ENCODE measurements at places on chromosomes 2 and 18.
A peak's percentile ranks its signal among the peaks of the same experiment; 100 is the strongest.

DNA sequence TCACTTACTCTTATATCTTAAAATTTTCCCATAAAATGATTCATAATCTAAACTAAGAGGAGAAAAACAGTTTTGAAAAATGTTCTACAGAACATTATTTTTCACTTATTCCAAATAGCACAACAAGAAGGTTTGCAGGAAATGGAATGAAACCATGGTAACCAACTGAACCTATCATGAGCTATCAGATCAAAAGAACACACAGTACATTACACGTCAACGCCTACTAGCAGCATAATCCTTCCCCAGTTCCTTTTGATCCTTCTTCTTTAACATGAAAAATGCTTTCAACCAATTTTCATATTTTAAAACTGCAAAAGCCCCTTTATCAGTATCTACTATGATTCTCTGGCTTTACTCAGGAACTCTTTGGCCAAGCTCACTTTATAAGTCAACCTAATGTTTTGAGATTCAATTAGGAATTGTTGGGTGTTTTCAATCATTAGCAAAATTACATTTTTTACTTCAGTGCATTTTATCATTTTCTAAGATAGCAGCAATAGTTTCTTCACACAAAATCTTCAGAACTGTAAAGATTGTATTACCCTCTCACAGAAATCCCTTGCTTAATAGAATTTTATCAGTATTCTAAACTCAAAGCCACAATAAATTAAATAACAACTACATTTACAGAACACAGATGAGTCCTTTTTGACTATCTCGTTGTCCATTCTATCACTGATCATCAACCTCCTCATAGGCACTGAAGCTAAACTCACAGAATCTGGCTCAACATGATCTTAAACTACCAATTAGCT, 102.5 kb downstream of the CHN1 start:
- DNase-seq = no peak

GRCh38 chr2:69979902-69980807, 18.7 kb upstream of the ASPRV1 start:
- DNase-seq = no peak

- no peak for DNase-seq
Observed at GRCh38 chr2:15377202-15377601, 183.9 kb downstream of the NBAS start.

GRCh38 chr2:127515383-127515915, 10.8 kb downstream of the IWS1 start:
- DNase-seq = no peak

- no peak for DNase-seq
Observed at GRCh38 chr2:134074619-134075018, 179.3 kb upstream of the MGAT5 start.

- DNase-seq = no peak
Observed at GRCh38 chr2:6730649-6731532, 134.8 kb downstream of the CMPK2 start.

- DNase-seq = no peak
Observed at GRCh38 chr2:236117861-236118269, 50.3 kb downstream of the GBX2 start.

GRCh38 chr2:200479692-200480265, 30.1 kb downstream of the KCTD18 start:
- peak; percentile 28 for DNase-seq

GRCh38 chr2:64326578-64327050, 127.3 kb upstream of the LGALSL start:
- no peak for DNase-seq

DNA sequence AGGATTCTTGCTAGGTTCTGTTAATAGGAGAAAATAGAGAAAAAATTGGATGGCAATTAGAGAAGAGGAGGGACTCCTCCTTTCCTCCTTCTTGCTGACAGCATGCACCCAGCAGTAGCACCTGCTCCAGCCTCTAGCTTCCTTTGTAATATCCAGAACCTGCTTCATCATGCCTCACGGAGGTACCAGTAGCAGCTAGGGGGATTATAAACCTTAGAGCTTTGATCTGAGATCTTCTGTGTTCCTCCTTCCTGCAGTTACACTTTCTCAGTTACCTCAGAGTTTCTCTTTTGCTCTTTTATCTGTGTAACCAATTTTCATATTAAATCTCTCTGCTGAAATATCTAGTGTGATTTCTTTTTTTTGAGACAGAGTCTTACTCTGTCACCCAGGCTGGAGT, 16.6 kb downstream of the DPP4 start:
- peak; percentile 57 for DNase-seq

GRCh38 chr2:45018023-45018422, 8.8 kb upstream of the SIX2 start:
- DNase-seq = no peak

DNA sequence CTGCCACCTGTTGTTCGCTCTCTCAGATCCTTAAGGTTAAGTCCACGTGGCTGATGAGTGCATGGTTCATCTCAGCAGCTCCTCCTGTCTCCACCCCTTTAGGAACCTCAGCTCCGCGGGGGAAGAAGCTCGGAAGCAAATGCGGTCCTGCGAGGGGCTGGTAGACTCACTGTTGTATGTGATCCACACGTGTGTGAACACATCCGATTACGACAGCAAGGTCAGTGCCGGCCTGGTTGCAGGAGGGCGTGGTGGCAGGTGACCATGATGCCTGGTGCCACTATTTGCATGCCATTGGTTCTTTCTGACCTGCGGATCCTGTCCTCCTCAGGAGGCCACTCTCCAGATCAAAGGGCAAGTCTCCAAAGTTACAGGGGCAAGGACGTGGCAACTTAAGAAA, 133.9 kb upstream of the DAPL1 start:
- no peak for DNase-seq

GRCh38 chr2:223772363-223772762, 65.0 kb downstream of the AP1S3 start:
- no peak for DNase-seq

DNA sequence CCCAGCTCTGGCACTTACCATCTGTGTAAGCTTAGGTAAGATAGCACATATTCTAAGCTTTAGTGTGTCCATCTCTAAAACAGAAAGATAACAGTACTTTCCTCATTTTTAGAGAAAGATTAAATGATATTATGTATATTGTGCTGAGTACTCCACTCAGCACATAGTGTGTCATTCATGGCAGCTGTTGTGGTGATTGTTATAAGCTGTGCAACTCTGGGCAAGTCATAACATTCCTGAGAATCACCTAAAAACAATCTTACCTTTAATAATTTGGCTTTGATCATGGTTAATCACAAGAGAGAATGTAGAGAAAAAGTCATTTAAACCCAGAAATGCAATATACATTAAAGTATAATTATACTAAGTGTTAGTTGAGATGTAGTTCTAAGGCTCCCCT, 391.5 kb downstream of the GALNT13 start:
- DNase-seq = no peak

DNA sequence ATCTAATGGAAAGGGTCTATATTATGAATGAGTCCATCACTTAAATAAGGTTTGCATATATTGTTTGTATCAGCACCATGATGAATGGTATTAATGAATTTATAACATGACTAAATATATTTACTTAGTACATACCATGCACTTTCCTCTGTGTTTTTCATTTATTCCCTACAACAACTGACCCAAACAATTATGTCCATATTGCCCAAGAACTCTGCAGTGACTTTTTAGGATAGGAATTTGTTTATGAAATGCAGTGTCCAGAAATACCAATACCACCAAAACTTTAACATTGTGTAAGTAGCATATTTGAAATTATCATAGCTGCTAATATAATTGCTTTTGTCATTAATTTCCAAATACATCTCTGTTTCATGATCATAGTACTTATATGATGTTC, 119.7 kb downstream of the WDR7 start:
- DNase-seq = no peak

DNA sequence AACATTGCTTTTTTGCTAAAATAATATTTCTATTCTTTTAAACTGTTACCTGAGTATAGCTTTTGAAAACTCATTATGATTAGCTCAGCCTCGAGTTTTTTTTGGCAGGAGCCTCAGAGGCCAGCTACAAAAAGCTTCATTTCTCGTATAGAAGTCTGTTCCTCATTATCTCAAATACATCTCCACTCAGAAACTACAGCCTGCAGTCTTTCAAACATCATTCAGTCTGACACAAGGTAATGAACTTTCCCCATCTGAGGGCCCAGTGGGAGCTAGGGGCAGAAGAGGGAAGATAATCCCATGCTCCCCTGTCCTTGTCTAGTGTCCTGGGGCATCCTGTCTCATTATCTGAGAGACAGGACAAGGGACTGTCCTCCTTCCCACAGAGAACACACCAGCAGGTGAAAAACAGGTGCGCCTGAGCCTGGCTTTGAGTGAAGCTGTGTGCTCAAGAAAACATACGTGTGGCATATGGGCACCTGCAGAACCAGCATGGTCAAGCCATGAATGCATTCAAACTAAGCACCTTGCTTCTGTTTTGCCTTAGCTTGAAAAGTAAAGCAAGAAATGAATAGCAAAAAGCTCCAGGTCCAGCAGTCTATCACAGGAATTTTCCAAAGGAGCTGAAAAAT, 247.5 kb downstream of the MREG start:
- DNase-seq = no peak

GRCh38 chr2:8729939-8730338, 48.1 kb downstream of the ID2 start:
- DNase-seq = no peak

- peak; percentile 8 for DNase-seq
Observed at GRCh38 chr18:5969989-5970403, 74.7 kb upstream of the TMEM200C start.

- no peak for DNase-seq
Observed at GRCh38 chr18:23591011-23591410, 4.7 kb upstream of the NPC1 start.

DNA sequence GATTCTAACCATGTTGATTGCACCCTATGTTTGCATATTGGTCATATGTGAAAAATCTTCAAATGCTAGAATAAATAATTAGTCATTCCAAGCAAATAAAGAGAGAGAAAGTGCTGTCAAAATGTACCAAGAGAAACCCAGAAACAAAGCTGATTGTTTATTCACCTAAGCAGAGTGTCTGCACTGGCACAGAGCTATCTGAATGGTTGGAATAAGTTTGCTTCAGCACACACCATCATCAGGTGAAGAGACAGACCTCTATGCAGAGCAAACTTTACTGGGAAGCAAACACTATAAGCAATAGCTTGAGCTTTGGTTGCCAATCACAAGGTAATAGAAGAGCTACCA, 25.4 kb downstream of the DSG4 start:
- DNase-seq = no peak

GRCh38 chr2:11649093-11649492, 20.9 kb downstream of the NTSR2 start:
- DNase-seq = no peak

DNA sequence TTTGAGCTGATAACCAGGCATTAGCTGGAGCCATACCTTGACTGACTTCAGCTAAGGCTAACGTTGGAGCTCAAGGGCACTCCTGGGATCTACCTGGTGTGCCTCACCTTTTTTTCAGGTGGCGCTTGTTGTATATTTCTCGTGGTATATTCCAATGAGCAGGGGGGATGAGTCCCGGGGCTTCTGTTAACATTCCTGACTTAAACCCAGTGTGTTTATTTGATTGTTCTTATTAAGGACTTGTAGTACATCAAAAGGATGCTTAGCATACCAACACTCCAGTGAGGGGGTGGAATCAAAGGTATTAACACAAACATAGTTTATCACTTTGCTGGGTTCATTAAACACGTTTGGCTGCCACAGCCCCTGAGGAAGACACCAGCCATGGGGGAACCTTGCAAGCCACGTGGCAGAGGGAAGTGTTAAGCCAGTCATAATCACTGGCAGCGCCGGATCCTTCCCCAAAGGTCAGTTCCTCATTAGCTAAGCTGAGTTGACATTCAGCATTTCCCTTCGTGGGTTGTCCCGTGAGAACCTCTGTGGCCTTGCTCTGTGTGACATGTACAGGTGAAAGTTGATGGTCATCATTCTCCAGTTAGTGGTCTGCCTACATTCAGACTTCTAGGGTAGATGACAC, 119.5 kb upstream of the MCFD2 start:
- no peak for DNase-seq

- DNase-seq = no peak
Observed at GRCh38 chr2:18922276-18922675, 332.9 kb upstream of the NT5C1B start.

GRCh38 chr2:112118148-112118547, 20.0 kb upstream of the FBLN7 start:
- DNase-seq = no peak

DNA sequence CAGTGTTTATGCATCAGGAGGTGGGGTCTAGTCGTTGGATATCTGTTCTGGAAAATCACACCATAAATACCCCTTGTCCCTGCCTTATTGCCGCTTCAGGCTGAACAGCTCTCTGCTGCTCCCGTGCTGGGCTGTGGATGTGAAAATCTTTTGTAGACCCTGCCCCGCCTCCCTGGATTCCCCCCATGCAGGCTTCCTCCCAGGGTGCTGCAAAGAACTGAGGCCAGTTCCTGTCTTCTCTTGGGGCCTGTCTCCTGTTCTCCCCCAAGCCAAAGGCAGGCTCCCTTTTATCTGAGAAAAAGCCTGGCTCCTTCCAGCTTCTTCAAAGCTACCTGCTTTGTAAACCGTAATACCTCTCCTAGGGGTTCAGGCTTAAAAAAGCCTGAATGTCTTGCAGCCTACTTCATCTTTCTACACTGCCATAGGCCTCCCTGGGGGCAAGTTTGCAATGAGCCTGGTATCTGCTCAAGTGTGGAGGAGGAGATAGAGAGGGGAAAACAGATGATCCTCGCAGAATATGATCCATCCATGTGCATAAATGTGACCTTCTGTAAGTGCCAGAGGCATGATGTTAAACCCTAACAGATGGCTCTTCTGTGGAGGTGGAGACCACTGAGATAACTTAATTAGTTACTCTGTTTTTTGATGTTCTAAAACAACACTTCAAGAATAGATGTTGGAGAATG, 55.3 kb downstream of the VWA3B start:
- DNase-seq = no peak

DNA sequence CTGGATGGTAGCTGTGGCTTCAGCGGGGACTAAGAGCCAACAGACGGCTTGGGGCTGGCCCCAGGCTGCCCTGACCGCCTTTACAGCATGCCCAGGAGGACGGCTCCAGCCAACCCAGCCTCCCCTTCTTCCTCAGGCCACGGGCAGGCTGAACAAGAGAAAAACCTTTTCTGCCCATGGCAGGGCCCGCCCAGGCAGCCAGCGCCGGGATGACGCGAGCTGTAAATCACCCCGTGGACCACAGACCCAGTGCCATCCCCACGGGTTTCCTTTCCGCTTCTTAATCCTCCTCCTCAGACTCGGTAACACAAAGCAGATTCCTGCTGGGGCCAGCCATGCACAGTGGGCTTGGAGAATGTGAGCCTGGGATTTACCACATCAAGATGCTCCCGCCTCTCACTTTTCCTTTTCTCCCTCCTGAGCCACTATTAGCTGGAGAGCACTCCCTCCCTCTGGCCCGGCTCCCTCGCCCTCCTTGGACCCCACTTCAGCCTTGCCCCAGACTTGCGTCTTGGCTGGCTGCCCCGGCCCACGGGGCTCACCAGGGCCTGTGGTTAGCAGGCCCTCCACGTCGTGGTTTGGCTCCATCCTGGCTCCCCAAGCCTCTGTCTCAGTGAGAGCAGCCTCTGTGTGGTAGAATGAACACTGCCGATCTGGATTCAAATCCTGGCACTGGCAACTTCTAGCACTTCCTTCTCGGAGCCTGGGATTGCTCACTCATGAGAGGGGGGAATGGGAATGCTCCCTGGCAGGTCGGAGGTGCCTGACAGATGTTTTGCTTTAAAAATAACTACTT, 31.4 kb downstream of the ATOH8 start:
- no peak for DNase-seq

GRCh38 chr18:3815991-3816390, 366.0 kb downstream of the TGIF1 start:
- no peak for DNase-seq

Data from activated CD4-positive, alpha-beta T cell treated with anti-CD3 and anti-CD28 coated beads, Interleukin-2, Interleukin-6, amounts not matched to agents 100 ng/mL and 50 ng/mL, durations not matched to agents 16 hours and 8 hours (primary cell).